K562 (cell line): ENCODE measurements at places on chromosomes 5 and 9. TPM values are rescaled to one million over a fixed set of nuclear protein-coding genes. Genes with fewer than 3 reads are reported as not detected.

DNA sequence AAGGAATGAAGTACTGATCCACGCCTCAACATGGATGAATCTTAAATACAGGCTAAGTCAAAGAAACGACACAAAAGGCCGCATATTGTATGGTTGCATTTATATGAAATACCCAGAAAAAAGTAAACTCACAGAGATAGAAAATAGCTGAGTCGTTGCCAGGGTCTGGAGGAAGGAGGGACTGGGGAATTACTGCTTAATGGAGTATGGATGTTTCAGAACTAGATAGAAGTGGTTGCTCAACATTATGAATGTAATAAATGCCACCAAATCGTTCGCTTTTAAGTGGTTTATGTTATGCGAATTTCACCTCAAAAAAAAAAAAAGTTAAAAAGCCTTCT is 784 bp upstream of the MSANTD3 start:
- DNase-seq: no peak

ENTPD2 gene
- total RNA-seq: 0.60 and 0.85 TPM in 2 replicates

- DNase-seq: no peak
Measured at GRCh38 chr5:50984640-50985039, 318.2 kb downstream of the PARP8 start.

DNA sequence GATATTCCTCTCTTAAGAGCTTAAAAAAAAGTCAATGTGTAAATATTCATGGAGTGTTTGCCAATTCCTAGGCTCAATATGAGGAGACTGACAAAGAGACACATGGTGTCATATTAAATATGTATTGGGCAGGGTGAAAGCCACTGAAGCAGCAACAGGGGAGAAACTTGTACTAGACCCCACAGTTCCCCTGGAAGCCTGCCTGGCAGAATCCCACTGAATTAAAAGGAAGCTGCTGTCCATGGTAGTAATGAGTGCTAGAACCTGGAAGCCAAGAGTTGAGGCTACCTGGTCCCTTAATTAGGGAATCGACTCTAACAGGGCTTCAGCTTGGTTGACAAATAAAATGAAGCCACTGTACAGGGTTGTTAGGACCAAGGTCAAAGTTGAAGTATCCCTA is 129.4 kb upstream of the GPR151 start:
- DNase-seq: no peak

GRCh38 chr5:156826150-156826549 is 23.9 kb upstream of the PPP1R2B start:
- DNase-seq: no peak
